Hematopoietic multipotent progenitor cell treated with erythropoietin and hydrocortisone succinate and interleukin-3 and kit ligand, for 6 days (in vitro differentiated cells): ENCODE measurements at places on chromosomes 12 and 14.

DNA sequence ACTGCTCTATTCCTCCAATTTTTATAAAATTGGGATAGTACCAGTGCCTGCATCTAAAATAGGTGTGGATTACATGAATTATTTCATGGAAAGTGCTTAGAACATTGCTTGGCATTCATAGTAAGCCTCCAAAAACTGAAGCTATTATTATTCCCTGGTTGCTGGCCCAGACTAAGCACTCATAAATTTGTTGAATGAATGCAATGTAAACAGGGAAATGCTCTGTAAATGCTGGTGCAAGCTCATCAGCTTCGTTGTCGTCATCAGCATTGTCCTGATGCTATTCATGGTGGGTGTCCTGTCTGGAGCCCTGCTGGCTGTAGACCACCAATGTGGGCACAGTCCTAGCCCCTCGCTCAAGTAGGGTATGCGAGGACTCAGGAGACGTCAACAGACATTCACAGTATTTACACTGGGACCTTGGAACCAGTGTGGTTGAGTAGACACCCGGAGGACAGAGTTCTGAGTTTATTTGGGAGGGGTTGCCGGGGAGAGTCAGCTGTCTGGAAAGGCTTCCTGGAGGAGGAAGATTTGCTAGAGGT, 16.5 kb downstream of the BDKRB2 start:
- DNase-seq = no peak

GRCh38 chr12:22722779-22723178, 97.8 kb downstream of the ETNK1 start:
- DNase-seq = no peak

DNA sequence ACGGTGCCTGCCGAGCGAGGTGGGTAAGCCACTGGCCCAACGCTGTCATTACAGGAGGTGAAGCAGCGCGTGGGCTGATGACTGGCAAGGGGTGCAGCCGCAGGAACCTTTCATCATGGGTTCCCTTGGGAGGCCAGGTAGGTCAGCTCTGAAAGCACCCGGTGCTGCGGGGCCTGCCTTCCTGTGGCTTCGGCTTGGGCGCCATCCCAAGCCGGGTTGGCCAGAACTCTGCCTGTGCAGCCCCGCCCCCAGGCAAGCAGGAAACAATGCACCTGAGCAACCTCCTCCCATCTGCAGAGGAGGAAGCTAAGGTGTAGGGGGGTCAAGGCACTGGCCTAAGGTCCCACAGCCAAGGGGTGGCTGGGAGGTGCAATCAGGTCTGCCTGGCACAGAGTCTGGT, 20.0 kb upstream of the HHIPL1 start:
- DNase-seq = no peak

DNA sequence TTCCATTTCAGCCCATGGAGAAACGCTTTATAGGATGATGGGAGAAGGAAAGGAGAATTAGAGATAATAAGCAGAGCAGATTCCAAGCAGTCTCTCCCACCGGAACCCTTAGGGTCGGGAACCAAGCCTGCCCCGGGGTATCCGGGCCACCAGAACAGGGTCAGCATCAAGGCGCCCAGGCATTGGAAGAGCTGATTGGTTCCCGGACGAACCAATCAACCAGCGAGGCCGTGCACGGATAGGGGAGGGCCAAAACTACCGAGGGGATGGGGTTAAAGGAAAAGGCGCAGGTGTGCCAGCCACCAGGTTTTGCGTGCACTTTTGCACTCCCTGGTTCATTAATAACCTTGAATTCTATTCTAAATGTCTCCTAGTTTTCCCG, 1.7 kb downstream of the PPM1H start:
- peak; percentile 68 for DNase-seq

GRCh38 chr14:104424406-104425072, 155.0 kb upstream of the C14orf180 start:
- peak; percentile 26 for DNase-seq

GRCh38 chr12:67661311-67662021, 12.9 kb downstream of the DYRK2 start:
- DNase-seq = peak; percentile 67

DNA sequence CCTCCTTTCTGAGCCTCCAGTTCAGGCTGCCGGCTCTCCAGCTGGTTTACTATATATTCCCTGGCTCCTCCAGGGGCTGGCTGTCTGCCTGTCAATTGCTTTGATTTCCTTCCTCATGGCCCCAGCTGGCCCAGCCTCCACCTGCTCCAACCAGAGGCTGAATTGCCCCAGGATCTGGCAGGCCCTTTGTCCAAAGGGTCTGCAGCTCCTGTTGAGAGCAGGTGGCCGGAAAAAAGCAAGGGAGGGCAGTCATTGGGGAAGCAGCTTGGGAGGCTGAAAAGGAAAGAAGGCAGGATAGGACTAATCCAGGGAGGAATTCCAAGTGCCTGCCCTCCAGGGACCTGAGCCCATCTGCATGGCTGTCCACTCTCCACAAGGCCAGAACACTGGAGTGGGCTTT, 25.3 kb downstream of the PAH start:
- no peak for DNase-seq

- DNase-seq = peak; percentile 86
Measured at GRCh38 chr12:50070314-50071060, 13.1 kb downstream of the ASIC1 start.

DNA sequence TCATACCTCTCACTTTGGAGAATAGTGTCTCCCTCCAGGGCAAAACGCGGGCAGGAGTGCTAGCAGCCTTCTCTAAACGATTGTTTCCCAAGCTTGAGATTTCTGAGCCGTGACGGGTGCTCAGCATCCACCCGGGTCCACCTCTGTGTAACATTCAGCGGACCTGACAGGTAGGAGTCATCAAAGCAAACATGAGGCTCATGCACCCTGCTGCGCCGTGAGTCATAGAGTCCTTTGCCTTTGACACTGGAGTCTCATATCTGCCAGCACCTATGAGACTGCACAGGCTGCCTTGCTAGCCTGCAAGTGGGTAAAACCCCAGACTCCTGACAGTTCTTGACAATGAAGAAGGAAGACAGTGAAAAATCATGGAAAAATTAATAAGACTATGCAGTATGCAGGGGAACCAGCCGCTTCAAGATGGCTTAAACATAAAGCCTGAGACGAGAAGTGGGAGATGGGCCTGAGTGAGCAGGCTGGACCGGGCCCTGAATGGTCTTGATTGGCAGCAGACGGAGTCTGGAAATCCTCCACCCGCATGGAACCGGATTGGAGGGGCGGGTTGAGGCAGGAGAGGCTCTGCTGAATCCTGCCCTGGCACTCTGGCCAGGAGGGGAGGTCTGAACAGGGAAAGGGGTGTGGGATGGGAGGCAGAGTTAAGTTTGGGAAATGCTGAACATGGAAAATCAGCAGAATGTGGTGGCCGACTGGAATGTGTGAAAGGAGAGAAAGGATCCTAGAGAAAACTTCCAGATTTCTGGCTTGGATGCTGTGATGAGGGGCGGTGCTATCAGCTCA, 54.2 kb downstream of the LGMN start:
- DNase-seq = no peak

DNA sequence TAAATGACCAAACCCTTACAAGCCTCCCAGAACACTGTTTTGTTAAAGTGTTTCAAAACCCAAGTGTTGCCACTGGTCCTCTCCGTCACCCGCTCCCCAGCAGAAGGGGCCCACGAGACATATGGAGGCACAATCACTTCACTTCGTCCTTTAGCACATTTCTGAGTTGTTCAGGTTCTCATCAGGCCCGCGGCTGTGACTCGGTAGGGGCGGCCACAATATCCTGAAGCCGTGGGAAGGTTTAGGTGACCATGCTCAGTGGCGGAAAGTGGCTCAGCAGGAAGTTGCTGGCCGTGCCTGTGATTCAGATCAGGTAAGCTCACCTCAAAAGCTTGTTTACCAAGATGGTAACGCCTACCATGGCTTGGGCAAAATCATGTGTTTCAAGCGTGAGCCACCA, 227.5 kb downstream of the GLT1D1 start:
- DNase-seq = no peak
